ENCODE measurements at places on chromosomes 5 and 9. TPM values are rescaled to one million over a fixed set of nuclear protein-coding genes. Genes with fewer than 3 reads are reported as not detected.

Gene HARS1
- 33.9 TPM for total RNA-seq

Gene SPINK7
- not detected for total RNA-seq

Gene SHOC1
- total RNA-seq: not detected

Gene ABO
- 2.5 TPM for total RNA-seq

Gene PRR7
- total RNA-seq: 0.90 TPM

Gene ADGRD2
- not detected for total RNA-seq

Gene LIX1
- total RNA-seq: not detected

- H3K4me3 ChIP-seq: no peak overlapping the region
- no peak for DNase-seq
- H3K27ac ChIP-seq: no peak overlapping the region
- H3K36me3 ChIP-seq: no peaks in the 10 kb centered on the region
- H3K4me1 ChIP-seq: no peaks in the 10 kb centered on the region
Observed at GRCh38 chr5:141003791-141004611, 37.7 kb downstream of the PCDHAC2 start.

GRCh38 chr5:133921979-133922378, 46.4 kb downstream of the C5orf15 start:
- H3K27ac ChIP-seq: no peak overlapping the region
- H3K27me3 ChIP-seq: no peaks in the 10 kb centered on the region
- H3K4me1 ChIP-seq: no peaks in the 10 kb centered on the region
- no peak overlapping the region for H3K4me3 ChIP-seq
- DNase-seq: no peak

DNA sequence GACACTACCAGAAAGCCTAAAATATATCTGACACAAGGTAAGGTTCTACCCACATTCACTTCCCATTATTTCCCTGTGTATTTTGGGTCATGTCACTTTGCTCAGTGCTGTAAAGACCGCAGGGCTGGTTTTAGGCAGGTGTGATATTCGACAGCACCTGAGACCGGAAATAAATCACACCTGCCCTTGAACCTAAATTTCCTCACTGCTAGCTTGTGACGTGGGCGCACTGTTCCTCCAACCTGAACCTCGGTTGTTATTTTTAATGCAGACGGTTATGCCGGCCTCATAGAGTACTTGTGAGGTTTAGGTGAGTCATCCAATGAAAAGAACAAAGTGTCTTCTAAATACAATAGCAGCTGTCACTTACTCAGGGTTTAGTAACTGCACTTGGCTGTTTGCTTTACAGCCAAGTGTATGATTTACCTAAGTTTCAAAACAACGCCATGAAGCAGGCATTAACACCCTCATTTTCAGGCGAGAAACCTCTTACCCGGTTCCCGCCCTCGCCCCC, 20.7 kb upstream of the ZNF782 start:
- no peaks in the 10 kb centered on the region for H3K36me3 ChIP-seq
- peaks cover 6% of the 10 kb centered on the region for H3K27me3 ChIP-seq
- peak overlapping the region; percentile 55 for H3K27ac ChIP-seq
- DNase-seq: no peak
- peaks cover 21% of the 10 kb centered on the region for H3K4me1 ChIP-seq
- H3K4me3 ChIP-seq: peak overlapping the region; percentile 53

DNA sequence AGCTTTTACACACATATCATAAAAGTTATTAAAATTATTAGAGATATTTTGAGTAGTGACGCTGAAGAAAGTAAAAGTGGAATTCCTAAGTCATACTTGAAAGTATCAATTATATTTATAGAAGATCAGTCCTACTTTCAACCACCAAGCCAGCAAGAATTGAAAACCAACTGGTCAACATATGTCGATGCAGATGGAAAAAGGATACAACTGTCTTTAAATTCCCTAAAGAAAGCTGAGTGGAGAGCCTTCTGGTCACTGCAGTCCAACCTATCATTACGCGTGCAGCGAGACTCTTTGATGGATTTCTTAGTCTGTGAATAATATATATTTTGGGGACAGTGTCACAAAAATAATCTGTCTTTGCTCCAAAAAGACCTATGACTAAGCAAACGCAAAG, 15.3 kb downstream of the MEF2C start:
- no peaks in the 10 kb centered on the region for H3K4me1 ChIP-seq
- DNase-seq: no peak
- no peaks in the 10 kb centered on the region for H3K36me3 ChIP-seq
- no peaks in the 10 kb centered on the region for H3K27me3 ChIP-seq
- no peak overlapping the region for H3K4me3 ChIP-seq

GRCh38 chr5:96736937-96737336, 70.8 kb downstream of the ERAP1 start:
- H3K36me3 ChIP-seq: peaks cover 42% of the 10 kb centered on the region
- DNase-seq: no peak
- no peaks in the 10 kb centered on the region for H3K4me1 ChIP-seq
- H3K4me3 ChIP-seq: no peak overlapping the region

DNA sequence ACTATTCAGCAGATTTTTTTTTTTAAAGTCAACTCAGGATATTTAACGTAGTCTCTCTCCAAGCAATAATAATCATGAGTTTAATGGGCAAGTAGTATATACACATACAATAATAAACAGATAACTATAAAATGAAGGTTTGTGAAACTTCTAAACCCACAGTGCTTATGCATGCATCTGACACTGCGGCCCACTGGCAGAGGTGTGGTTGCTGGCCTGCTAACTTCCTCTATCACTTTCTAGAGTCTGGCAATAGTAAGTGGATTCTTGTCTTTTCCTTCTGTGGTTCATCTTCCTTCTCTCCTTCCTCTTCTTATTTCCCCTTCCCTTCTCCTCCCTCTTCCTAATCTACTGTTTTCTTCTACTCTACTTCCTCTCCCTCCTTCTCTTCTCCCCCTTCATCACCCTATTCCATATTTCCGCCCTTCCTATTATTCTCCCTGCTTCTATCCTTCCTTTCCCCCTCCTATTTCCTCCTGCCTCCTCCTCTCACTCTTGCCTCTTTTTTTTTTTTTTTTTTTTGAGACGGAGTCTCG, 18.6 kb upstream of the AGXT2 start:
- H3K4me3 ChIP-seq: no peak overlapping the region
- no peak overlapping the region for H3K27ac ChIP-seq
- DNase-seq: no peak
- no peaks in the 10 kb centered on the region for H3K4me1 ChIP-seq
